ENCODE measurements at places on chromosomes 12 and 14.
A peak's percentile ranks its signal among the peaks of the same experiment; 100 is the strongest.

DNA sequence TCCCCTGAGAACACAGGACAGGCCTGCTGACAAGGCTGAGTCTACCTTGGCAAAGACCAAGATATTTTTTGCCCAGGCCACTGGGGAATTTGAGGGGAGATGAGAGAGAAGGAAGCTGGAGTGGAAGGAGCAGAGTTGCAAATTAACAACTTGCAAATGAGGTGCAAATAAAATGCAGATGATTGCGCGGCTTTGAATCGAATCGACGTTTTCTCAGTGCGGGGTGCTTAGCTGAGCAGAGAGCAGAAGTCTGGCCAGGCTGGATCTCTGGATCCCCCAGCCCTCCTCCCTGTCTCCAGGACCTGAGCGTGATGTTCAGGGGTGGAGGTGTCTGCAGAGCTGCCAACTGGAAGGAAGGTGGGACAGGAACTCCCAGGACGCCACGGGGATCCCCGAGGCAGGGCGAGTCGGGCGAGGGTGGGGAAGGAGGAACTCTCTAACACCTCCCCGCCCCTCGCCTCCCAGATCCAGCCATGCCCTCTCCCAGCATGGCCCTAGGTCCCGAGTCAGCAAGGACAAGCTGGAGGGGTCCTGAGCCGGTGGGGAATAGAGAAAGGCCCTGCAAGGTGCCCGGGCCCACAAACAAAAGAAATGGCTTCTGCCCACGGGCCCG, 527 bp upstream of the CARMIL3 start:
- no peak for DNase-seq

GRCh38 chr12:4958697-4959375, 49.1 kb downstream of the KCNA1 start:
- no peak for DNase-seq

- DNase-seq: no peak
Measured at GRCh38 chr12:19191563-19191962, 62.0 kb downstream of the PLEKHA5 start.

- no peak for DNase-seq
Measured at GRCh38 chr14:68871392-68871791, 78.5 kb upstream of the ZFP36L1 start.

- DNase-seq: no peak
Measured at GRCh38 chr12:112116232-112117060, 7.9 kb upstream of the NAA25 start.

- no peak for DNase-seq
Measured at GRCh38 chr14:22606380-22606779, 8.3 kb downstream of the ABHD4 start.

- no peak for DNase-seq
Measured at GRCh38 chr12:62898526-62898925, 36.4 kb downstream of the PPM1H start.

- no peak for DNase-seq
Measured at GRCh38 chr12:57242329-57242690, 8.7 kb downstream of the STAC3 start.

DNA sequence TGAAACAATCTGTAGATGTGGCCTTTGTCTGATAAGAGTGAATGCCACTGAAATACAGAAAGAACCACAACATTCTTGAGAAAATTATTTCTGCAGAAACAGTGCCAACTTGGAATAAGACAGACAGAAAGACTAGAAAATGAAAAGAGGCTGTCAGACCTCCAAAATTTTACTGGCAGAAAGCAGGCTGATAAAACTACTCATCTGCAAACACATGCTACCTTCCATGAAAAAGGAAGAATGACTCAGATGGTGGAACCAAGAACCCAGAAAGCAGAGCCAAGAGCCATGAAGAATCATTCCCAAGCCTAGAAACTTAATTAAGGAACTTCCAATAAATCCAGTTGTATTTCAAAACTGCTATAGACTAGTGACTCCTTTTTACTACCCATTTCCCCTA, 31.9 kb upstream of the OSBPL8 start:
- no peak for DNase-seq

GRCh38 chr12:129984106-129984505, 80.3 kb upstream of the TMEM132D start:
- no peak for DNase-seq

DNA sequence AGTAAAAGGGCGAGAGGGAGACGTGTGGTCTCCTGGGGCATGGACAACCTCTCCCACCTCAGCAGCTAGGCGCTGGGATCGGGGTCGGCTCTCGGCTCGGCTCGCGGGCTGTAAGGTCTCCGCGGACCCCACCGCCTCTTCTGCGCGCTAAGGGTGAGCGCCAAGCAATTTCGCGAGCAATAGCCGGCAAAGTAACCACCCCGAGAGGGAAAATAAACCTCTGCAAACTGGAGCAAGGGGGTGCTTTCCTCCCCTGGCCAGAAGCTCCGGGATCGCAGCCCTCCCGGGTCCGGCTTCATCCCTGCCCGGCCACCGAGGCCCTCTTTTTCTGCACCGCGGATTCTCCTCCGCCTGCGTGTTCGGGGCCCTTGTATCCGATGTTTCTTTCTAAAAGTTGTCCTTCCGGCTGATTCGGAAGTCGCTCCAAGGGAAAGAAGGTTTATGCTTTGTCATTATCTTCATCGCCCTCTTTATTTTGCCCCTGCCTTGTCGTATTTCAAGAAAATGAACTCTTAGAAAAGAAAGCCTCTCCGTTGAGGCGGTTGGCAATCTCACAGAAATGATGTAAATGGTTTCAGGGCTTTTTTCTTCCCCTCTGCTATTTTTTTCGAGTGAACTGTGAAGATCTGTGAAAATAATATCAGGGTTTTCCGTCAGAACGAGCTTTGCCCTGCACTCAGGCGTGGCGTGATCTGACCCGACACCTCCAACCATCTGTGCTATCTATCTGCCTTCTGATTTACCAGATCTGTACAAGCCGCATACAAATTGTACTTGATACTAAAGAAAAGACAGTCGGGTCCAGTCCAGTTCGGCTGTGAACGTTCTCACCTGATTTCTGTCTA, 1.7 kb upstream of the SIX6 start:
- no peak for DNase-seq

- no peak for DNase-seq
Measured at GRCh38 chr14:102318781-102319276, 717 bp upstream of the ZNF839 start.

DNA sequence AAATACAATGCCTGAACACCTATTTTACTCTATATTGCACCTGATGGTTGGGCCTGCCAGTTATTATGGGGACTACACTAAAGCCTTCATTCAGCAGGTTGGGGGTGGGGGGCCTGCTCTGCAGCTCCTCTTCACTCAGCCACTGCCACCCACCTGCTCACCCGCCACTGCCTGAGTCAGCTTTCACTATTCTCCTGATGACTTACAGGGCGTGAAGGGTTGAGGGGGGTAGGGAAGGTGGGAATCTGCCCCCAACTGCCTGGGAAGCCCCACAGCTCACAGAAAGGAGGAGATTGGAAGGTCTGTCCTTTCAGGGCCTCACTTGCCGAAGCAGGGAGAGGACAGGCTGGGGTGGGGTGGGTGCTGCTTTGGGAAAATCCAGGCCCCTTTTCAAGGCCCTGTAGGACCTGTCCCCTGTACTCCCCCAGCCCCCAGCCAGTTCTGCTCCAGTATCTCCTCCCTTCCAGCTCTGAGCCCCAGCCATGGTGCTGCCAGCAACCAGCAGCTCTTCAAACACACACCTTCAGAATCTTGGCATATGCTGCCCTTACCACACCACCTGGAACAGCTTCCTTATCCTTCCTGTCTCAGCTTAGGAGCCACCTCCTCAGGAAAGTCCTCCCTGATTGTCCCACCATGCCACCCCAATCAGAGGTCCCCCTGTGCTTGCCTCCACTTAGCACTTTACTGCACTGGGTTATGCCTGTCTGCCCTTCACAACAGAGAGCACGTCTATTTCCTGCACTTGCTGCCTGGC, 33.1 kb downstream of the IRF2BPL start:
- DNase-seq: no peak

GRCh38 chr14:101048766-101049165, 145.2 kb upstream of the RTL1 start:
- DNase-seq: no peak

- DNase-seq: no peak
Measured at GRCh38 chr14:52351233-52352060, 37.3 kb downstream of the PTGER2 start.

- DNase-seq: no peak
Measured at GRCh38 chr14:22808388-22809209, 6.6 kb downstream of the SLC7A7 start.

DNA sequence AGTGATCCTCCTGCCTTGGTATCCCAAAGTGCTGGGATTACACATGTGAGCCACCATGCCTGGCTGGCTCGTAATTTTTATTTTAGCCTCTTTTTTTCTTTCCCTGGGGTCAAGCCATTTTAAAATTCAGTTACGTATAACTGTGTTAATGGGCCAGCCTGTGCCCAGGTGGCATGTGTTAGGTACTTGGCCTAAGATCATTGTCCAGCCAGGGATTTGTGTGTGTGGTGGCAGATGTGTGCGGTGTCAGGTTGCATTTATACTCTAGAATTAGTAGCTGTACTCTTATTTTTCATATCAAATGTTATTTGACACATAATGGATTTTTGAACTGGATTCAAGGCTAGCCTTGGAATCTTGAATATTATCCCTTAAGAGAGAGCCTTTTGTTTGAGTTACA, 69.3 kb downstream of the FBXO34 start:
- no peak for DNase-seq

DNA sequence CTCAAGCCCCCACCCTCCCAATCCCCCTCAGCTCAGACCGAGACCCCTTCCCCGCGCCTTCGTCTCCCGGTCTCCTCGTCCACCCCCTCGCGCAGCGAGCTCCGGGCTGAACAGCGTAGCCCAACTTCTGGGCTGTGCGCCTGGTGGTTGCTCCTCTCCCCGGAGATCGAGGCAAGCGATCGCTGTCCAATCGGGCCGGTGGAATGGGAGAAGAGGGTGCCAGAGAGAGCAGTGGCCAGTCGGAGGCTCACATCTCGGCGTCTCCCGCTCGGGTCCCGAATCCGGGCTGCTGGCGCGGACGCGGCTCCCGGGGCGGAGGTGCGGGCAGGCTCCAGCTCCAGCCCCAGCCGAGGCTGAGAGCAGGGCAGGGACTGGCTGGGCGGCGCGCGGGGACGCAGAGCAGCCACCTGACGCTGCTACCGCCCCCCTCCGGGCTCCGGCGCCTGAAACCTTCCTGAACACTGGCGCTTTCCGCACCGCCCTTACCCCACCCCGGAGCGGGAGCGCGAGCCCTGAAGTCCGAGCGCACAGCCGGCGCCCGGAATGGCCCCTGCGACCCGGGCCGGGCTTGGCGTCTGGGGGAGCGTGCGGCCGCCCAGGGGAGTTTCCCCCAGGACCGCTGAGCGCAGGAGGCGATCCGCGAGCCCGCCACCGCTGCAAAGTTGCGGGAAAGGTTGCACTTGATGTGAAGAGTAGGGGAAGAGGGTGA, 508 bp upstream of the KCNH5 start:
- DNase-seq: no peak

- peak; percentile 56 for DNase-seq
Measured at GRCh38 chr14:73295198-73295796, 58.0 kb downstream of the PAPLN start.

DNA sequence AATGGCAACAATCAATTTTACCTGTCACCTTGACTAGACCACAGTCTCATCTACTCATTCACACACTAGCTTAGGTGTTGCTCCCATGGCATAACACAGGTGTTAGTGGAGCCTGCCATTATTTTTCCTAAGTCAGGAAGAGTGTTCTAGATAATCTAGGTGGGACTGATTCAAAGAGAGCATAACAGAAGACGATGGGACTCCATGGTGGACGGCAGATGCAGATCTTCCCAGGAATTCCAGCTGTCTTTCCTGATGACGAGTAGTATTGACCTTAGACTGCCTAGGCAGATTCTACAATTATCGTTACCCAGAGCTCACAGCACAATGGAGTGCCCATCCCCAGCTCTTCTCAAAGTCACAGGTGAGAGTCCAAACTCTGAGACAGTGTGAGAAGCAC, 589.0 kb downstream of the TMEM121 start:
- DNase-seq: no peak

DNA sequence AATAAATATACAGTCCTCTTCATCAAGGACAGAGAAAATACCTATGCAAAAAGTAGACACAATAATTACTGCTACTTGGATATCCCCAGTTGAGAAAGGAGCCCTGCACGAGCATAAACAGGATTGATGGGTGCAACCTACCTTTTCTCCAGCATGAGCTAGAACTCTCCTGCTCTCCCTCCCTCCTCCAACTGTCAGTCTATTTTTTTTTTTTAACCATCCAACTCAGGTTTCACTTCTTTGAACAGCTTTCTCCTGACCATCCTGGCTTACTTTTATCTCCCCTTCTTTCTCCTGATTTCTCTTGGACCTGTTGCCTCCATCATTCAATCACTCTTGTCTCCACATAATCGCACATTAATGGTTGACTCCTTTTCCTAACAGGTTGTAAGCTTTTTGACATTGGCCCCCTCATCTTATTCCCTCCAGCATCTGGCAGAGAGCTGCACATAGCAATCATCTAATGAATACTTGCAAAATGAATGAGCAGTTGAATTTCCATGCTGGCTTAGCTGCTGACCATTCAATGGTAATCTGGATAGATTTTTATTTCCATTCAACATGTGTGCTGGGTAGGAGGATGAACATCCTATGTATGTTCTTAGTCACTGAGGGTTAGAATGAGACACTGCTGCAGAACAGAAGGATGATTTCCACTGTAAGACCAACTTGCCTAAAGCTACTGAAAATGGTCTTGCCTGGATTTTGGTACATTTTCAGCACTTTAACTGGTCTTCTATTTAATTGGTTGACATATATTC, 24.4 kb downstream of the MYBPC1 start:
- DNase-seq: no peak

- DNase-seq: no peak
Measured at GRCh38 chr14:56794557-56795283, 15.6 kb downstream of the OTX2 start.

DNA sequence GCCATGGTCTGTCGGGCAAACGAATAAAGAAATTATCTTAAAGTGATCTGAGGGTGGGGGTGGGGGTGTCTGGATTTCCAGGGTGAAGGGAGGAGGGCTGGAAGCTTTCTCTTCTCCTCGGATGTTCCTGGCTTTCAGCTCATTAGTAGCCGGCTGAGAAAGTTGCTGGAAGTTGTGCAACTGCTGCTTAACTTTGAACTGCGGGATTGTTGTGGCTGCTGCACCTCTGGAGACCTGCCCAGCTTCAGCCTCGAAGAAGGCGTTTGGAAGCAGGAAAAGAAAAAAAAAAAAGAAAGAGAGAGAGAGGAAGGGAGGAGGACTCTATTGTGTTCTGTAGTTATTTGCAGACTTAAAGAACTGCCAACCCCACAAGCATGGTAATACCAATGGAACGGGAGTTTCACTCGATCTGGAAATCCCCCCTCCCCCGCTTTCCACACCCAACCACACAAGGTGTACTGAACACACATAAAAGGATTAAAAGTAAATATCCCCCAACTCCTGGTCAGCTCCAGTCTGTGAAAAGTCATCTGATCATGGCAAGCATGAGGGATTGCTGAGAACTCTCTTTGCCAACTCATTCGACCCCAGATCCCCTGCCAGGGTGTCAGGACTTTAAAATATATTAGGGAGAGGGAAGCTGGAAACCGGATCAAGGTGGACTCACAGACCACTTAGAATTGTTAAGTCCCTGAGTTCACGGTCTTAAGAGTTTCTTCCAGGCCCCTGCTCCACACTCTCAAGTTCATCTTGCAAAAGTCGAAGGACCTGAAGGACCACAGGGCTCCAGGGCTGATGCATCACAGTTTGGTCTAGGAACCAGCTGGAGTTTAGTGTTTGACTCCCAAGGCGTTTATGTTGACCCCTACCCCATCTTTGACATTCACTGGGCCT, at the start of gene RASSF9:
Gene RASSF9, minus strand, starts transcription at position 213 of the 894 bp plus-strand sequence. Its CDS starts 208 bp downstream, at position 5.
- no peak for DNase-seq

Data from CD4-positive, alpha-beta T cell treated with Interleukin-2 at 100 ng/mL for 4 hours (primary cell).